ENCODE measurements at places on chromosomes 13 and 19.

- DNase-seq: no peak
These were observed 14.6 kb upstream of the IPO5 start for GRCh38 chr13:97938706-97939475.

GRCh38 chr13:72774019-72774418, 7.7 kb downstream of the DIS3 start:
- DNase-seq: no peak

- no peak for DNase-seq
These were observed 28.3 kb downstream of the RCBTB2 start for GRCh38 chr13:48504606-48505005.

DNA sequence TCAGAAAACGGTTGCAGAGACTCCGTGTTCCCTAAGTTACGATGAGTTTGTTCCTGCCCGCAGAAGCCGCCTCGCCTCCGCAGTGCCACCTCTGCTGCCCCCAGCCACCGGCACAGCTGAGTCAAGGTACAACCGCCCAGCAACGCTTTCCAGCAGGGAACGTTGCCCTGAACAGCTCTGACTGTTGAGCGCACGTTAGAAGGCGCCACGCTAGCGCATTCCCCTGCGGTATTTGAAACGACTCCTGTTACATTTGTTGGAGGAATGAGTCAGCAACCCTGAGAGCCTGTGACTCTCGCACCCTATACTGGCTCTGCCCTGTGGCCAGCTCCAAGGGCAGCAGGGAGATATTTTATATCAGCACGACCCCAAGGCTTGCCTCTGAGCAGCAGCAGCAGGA, 302.8 kb downstream of the TEX29 start:
- no peak for DNase-seq

Measured in activated naive CD4-positive, alpha-beta T cell treated with Interleukin-2 at 50 U/mL for 16 hours (primary cell).